ENCODE measurements at places on chromosomes 1 and 21. TPM values are rescaled to one million over a fixed set of nuclear protein-coding genes. Genes with fewer than 3 reads are reported as not detected.

The HYI gene
- total RNA-seq = 74.1 TPM

The KANK4 gene
- not detected for total RNA-seq

The FAM110D gene
- total RNA-seq = 0.66 TPM

The ADIPOR1 gene
- 84.2 TPM for total RNA-seq

The HSD3B2 gene
- not detected for total RNA-seq

The MSH4 gene
- total RNA-seq = 0.27 TPM

The CCNL2 gene
- 162 TPM for total RNA-seq

The ESPN gene
- total RNA-seq = 0.65 TPM

The RNF115 gene
- total RNA-seq = 25.4 TPM

The ROR1 gene
- total RNA-seq = 0.53 TPM

The FCGR2B gene
- total RNA-seq = not detected

The ENSA gene
- 159 TPM for total RNA-seq

The NTRK1 gene
- not detected for total RNA-seq

The NUP210L gene
- total RNA-seq = 0.07 TPM

The OR2M7 gene
- total RNA-seq = not detected
